Activated naive CD4-positive, alpha-beta T cell treated with anti-CD3 and anti-CD28 coated beads, Interleukin-2, amount 50 U/mL, for 72 hours (primary cell): ENCODE measurements at places on chromosomes 2 and 18.
A peak's percentile ranks its signal among the peaks of the same experiment; 100 is the strongest.

DNA sequence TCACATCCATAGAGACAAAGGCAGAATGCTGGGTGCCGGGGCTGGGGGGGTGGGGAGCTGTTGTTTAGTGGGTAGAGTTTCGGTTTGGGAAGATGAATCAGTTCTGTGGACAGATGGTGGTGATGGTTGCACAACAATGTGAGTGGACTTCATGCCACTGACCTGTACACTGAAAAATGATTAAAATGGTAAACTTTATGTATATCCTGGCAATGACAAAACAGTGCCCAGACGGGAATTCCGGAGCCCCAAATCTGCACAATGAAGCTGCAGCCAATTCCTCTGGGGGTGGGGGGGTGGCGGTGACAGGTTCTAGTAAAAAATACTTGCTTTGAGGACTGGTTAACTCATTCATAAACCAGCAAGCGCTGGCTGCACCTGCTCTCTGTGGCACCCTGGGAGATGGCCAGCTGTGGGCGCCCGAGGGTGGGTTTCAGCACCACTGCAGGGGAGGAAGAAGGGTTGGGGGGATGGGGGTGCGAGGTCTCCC lies 81.8 kb upstream of the HPCAL1 start:
- DNase-seq, result no peak

GRCh38 chr2:62443886-62444285 lies 62.1 kb downstream of the TMEM17 start:
- no peak for DNase-seq

- DNase-seq, result no peak
These were observed 243.4 kb upstream of the ID2 start for GRCh38 chr2:8438476-8438875.

DNA sequence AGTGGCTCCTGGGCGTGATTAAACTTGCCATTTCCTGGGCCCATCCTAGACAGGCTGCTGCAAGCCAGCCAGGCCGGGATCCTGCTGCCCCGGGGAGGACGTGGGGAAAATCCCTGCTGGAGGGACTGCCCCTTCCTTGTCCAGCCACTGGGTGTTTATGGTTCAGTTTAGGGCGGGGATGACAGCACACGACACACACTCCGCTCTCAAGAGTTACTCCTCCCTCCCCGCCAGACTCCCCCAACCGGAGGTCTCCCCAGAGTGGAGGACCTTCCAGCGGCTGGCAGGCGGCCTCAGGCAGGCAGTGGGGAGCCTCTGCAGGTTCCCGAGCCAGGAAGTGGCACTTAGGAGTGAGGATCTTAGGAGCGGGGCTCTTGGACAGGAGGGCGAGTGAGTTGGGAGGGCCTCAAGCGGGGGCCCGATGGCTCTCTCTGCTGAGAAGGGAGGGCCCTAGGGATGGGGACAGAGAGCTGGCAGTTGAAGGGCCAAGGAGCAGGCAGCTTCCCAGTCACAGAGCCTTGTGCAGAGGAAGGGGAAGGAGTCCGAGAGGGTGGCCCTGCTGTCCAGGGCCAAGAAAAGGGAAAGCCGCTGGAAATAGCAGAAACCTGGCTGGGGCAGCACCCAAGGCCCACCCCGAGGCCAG lies 5.7 kb upstream of the GPR35 start:
- no peak for DNase-seq

GRCh38 chr2:63424329-63425078 lies 163.8 kb downstream of the WDPCP start:
- peak; percentile 44 for DNase-seq

- DNase-seq, result no peak
These were observed 41.3 kb downstream of the SH2D6 start for GRCh38 chr2:85459771-85460170.

DNA sequence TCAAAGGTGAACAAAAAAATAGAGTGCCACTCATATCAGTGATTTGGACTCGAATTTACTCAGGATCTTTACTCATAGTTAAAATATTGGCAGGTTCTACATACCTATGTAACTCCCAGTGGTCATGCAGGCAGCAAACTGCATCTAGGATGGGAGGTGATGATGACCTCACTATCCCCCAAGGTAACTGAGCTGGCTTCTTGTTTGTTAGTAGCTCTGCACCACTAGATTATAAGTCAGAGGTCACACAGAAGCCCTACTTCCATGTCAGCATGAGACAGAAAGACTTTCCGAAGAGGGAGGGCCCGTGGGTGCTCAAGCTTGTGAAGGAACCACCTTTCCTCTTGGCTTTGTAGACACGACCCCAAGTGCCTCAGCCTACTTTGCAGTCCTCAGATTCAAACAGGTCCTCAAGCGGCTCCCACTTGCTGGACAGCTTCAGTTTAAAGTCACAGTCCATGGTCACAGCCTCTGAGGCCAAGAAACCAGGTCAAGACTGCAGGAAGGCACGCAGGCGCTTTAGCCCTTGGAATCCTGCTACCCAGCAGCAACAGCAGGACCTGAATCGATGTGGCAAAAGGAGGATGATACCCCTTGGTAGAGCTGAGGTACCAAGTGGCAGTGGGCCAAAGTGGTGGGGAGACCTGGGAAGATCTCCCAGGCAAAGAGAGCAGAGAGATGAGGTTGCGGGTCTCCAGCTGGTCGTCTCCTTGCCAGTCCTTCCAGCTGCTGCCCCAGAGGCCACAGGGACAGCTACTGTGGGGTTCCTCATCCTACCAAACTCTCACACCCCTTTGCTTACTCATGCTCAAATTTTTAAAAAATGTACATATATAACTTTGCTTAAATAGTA lies 4.3 kb downstream of the NTSR2 start:
- DNase-seq, result no peak

DNA sequence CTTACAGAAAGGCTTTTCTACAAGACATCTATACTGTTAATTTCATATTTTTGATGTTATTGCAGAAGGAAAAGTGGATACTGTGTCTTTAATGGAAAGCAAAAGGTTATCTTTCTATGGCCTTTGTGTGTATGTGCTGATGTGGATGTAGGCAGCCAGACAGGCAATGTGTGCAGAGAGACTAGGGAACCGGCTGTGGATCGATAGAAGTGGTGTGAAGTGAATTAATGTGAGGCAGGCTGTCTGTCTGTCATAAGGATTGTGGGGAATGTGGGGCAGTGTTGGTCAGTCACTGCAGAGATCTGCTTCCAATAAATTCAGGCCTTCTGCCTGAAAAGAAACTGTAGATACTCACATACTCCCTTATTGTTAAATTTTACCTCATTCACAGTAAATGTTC lies 156.7 kb downstream of the WDR7 start:
- DNase-seq, result no peak

DNA sequence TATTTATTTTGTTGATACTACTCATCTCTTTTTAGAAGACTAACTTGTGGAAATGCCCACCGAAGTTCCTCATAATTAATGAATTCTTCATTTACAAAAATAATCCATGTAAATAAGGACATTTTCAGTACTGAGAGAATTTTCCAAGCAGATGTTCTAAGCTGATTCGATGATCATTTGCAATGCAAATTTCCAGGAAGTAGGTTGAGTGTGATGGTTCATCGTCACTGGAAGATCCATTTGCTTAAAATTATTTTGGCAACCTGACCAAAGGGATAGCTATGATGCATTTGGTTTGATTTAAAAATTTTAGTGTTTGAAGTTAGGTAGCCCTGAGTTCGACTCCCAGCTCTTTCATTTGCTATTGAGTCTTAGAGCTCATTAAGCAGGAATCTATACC lies 257.3 kb upstream of the RASGRP3 start:
- DNase-seq, result no peak

DNA sequence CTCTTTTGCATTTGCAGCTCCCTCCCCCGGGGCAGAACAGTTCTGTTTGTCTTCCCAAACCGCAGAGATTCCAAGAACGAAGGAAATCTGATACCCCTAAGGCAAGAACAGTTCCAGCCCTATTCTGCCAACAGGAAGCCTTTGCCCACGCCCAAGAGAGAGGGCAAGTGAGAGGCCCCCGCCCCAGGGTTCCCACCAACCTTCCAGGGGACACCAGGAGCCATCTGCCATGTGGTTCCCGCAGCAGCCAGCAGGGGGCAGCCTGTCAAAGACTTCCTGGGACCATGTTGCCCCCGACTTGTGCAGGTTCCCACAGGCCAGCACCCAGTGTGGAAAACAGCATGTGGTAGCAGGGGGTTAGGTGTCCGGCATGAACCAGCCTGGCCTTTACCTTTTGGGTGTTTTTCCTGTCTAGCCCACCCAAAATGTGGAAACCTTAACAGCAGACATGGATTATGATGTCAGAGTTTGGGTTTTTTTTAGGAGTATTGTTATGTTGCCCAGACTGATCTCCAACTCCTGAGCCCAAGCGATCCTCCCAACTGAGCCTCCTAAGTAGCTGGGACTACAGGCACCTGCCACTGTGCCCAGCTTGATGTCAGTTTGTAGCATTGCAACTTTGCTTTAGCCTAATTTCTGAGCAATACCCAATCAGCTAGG lies 21.7 kb upstream of the EFHD1 start:
- DNase-seq, result peak; percentile 84

GRCh38 chr2:237000481-237000880 lies 85.2 kb upstream of the COPS8 start:
- DNase-seq, result no peak

- DNase-seq, result no peak
These were observed 477.2 kb upstream of the VRK2 start for GRCh38 chr2:57569396-57569795.

DNA sequence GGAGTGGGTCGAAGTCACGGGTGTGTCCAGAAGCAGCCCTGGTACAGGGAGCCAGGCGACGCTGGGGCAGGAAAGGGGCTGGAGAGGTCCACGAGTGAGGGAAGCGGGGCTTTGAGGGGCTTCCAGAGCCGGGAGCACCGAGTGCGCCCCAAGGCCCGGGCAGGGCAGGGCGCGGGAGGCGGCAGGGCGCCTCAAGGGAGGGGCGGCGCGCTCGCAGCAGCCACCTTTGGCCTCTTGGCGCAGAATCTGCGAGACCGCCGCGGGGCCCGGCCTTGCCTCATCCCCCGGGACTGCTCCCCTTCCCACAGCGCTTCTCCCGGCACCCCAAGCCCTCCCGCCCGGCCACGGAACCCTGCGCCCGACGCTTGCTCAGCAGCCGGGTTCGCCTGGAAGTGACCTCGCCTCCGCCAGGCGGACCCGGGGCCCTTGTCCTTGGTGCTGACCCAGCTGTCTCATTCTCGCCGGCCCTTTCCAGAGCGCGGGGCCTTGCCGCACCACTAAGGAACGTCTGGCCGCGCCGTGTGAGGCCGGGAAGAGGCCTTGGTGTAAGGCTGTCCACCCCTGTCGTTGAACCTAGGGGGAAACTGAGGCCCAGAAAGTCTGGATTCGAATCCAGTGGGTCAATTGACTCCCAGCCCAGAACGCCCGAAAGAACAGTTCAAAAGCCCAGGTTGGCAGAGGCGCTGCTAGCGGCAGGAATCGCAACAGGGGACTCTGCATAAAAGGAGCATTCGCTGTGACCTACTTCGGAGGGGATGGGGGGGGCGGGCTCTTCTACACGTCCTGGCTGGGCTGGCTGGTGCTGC lies 584 bp upstream of the DNER start:
- DNase-seq, result peak; percentile 49

DNA sequence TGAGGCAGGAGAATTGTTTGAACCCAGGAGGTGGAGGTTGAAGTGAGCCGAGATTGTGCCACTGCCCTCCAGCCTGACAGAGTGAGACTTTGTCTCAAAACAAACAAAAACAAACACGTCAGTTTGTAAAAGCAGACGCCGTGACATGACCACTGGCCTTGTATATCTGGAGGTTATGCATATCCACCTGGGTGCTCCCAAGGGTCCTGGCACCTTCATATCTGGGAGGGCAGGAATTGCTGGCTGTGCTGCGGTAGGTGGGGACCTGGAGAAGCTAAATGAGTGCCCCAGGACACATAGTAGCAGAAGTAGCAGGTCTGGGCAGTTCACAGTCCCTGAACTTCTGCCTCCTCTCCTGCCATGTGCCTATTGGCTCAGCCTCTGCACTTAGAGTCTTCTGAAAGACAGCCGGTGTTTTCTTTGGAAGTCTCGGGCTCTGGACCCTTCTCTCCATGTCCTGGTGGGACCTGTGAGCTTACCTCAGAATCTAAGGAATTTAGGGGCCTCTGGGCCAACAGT lies 30.9 kb upstream of the IL1R2 start:
- DNase-seq, result no peak

DNA sequence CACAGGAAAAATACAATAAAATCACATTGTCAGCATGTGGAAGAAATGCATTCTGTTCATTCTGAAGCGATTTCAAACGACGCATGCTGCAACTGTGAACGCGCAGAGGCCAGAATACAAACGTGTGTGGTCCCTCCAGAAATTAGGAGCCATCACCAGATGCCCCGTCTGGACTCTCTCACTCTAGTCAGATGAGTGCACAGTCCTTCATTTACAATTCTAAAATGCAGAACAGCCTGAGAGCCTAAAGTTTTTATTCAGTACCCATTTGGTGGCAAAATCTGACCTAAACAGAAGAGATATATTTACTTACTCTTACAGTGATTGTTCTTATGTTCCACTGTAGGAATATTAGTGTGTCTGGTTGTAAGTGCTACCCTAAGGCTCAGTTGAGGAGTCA lies 36.6 kb downstream of the FAM228A start:
- no peak for DNase-seq

- DNase-seq, result no peak
These were observed 170.7 kb upstream of the NRP2 start for GRCh38 chr2:205511641-205512040.

DNA sequence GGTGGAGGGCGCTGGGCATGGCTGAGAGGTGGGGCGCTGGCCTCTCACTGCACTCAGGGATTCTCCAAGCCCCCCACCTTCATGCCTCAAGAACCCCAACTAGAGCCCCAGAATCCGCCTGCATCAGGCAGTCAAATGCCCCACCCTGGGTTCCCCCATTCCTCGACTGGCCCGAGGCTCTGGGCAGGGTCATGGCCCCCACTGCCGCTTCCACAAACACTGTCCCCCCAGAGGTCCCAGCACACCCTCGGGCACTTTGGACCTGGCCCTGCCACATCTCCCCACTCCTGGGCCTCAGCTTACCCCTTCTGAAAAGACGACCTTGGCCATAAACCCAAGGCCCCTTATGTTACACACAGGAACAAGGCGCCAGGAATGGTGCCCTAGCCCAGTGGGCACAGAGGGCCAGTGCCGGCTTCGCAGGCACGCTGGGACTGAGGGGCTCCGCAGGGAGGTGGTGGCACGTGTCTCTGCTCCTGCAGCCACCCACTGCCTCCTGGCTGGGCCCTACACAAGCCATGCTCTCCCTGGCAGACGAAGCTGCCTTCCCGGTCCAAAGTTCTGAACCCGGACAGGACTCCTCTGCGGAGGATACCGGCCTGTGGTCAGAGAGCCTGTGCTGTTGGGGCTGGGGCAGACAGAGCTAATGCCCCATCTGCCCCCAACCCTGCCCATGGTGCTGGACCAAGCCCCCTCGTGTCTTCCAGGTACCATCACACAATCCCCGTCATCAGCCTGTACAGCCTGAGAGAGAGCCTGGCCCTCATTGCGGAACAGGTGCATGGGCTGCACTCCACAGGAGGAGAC lies 6.8 kb downstream of the AGXT start:
- DNase-seq, result no peak

GRCh38 chr2:41993435-41993925 lies 54.3 kb upstream of the PKDCC start:
- DNase-seq, result no peak

DNA sequence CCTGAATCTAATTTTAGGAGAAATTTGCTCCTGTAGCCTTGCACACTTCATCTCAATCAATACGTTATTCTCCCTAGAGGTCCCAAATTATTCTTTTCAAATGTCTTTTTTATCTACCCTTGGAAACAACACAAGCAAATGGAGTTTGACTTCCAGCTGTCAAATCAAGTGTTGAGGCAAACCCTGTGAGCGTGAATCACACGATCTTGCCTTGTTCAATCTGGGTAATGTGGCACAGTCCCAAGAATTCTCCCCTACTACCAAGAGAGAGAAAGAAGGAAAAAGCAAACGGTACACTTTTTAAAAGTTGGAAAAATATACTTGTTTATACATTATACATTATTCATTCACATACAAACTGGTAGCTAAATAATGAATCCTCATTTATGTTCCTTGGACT lies 2035.3 kb upstream of the CELF4 start:
- no peak for DNase-seq
